ENCODE measurements at places on chromosomes 16 and 17.

GRCh38 chr16:58542291-58542690 lies 27.0 kb downstream of the SETD6 start:
- DNase-seq = no peak

GRCh38 chr16:85854935-85855334 lies 44.0 kb upstream of the IRF8 start:
- DNase-seq = no peak

GRCh38 chr17:27306276-27306835 lies 12.4 kb downstream of the WSB1 start:
- DNase-seq = no peak

DNA sequence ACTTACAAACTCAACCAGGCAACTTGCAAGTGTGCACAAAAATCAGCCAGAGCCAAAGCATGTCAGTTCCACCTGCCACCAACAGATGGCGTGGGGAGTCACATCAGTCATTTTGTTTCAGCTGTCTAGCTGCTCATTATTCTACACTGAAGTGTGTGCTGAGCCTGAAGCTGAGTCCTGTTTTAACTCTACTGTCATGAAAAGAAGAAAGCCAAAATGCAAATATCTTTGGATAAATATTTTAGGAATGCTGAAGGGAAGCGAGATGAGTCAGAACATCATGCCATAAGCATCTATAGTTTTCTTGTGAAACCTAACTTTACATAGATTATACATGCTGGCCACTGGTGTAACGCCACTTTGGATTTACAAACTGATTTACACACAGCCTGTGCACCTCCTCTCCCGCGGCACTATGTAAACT lies 172.6 kb downstream of the CDK5R1 start:
- peak; percentile 66 for DNase-seq

- no peak for DNase-seq
Measured at GRCh38 chr17:7721612-7722011, 4.1 kb downstream of the DNAH2 start.

GRCh38 chr17:78537217-78537860 lies 39.9 kb downstream of the DNAH17 start:
- DNase-seq = no peak
